Activated CD4-positive, alpha-beta T cell treated with anti-CD3 and anti-CD28 coated beads for 36 hours (primary cell): ENCODE measurements at places on chromosomes 6 and 20.

GRCh38 chr6:170156448-170157375, 134.2 kb downstream of the DLL1 start:
- DNase-seq, result no peak

GRCh38 chr6:112821476-112821875, 474.3 kb downstream of the RFPL4B start:
- DNase-seq, result no peak

- DNase-seq, result no peak
Measured at GRCh38 chr6:140744659-140745320, 1370.3 kb upstream of the CITED2 start.

DNA sequence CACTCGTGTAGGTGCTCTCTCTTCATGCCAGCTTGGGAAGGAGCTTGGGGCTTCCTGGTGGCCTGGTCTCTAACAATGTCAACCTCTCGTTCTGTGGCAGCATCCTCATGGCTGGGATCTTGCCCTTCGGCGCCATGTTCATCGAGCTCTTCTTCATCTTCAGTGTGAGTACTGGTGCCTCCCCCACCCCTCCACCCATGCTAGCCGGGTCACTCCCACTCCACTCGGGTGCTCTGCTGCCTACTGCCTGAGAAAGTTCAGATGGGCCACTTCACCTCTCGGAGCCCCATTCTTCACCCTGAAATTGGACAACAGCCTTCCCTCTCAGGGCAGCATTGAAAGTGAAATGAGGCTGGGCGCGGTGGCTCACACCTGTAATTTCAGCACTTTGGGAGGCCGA, 48.8 kb downstream of the TM9SF4 start:
- DNase-seq, result no peak

DNA sequence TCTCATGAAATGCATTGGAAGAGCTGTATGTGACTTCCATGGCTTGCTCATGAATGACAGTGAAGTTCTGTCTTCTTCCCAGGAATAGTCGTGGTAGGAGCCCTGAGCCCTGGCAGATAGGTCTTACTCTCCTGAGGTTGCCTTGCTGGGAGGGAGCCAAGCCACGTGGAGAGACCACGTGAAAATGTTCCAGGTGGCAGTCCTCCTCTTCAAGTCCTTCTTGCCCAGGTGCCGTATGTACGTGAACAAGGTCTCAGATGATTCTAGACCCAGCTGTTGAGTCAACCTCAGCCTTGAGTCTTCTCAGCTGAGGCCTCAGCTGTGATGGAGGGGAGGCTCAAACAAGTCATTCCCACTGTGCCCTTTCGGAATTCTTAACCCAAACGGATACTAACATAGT, 192.4 kb upstream of the PRDM1 start:
- DNase-seq, result no peak
